ENCODE measurements at places on chromosomes 16 and 17. TPM values are rescaled to one million over a fixed set of nuclear protein-coding genes. Genes with fewer than 3 reads are reported as not detected.

DNA sequence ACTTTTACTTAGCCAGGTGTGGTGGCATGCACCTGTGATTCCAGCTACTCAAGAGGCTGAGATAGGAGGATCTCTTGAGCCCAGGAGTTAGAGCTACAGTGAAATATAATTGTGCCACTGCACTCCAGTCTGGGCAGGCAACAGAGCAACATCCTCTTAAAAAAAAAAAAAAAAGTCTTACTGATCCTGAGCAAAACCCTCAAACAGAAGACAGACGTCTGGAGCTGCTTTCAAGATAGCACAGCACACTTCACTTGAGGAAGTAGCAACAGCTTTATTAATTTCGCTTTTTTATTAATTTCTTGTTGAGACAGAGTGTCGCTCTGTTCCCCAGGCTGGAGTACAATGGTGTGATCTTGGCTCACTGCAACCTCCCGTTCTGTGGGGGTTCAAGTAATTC, 10.2 kb upstream of the GGA2 start:
- no peak for DNase-seq

DNA sequence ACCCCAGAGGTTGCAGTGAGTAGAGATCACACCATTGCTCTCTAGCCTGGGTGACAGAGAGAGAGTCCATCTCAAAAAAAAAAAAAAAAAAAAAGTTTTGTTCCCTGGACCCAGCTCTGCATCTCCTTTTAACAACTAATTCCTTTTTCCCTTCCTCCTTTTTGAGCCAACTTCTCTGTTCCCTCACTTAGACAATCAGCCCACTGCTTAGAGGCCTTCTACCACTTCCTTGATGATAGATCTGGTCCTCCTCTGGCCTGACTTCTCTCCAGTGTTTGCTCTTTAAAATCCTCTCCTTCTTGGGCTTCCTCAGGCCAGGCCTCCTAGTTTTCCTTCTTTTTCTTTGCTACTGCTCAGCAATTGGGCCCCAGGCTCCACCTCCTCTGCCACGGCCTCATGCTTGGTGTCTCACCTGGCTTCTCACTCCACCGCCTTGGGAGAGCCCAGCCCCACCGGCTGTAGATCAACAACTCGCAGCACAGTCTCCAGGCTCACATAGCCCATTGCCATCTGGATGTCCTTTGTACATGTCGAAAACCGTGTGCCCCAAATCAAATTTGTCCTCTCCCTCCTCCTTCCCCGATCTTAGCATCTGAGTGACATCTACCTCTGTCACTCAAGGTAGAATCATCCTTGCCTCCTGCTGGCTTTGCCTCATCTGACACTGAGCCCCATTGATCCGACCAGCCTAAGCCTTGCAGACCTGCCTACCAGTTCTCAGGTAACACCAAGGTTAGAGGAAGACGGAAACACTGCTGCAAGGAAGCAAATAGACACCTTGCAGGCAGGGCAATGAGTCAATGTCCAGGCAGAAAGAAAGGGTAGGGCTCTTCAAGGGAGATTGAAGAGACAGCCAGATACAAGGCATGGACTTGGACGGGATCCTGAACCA, 17.4 kb downstream of the ARHGAP27 start:
- peak; percentile 29 for DNase-seq

- DNase-seq = no peak
Observed at GRCh38 chr16:84150926-84151325, 5.8 kb downstream of the DNAAF1 start.

GRCh38 chr17:9726291-9726690, 65.1 kb downstream of the DHRS7C start:
- no peak for DNase-seq

- DNase-seq = no peak
Observed at GRCh38 chr17:74785096-74785980, 9.2 kb upstream of the NAT9 start.

DNA sequence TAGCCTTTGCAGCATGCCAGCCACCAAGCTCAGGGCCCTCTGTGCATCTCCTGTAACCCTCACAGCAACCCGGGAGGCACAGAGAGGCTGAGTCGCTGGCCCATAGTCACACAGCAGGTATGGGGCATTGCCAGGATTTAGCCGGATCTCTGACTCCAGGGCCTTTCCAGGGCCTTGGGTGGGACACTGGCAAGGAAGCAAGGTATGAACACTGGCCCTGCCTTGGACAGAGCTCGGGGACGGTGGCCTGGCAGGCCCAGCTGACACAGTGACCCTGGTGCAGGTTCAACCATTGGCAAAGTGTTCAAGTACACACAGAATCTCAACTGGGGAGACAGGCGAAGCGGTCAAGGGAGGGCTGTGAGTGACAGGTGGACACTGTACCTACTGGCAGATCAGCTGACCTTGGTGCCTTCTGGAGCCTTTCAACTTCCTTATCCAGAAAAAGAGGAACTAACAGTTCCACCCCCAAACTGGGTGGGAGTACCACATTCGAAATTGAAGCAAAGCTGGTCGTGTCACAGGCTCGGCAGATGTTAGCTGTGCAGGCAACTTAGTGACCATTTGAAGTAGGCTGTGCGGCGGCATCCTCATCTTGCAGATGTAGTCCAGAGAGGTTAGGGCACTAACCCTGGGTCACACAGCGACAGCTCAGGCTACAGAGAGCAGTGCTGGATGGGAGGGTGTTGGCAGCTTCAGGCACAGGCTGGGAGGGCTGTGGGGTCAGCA, 287.4 kb downstream of the SEC14L1 start:
- no peak for DNase-seq

GRCh38 chr17:27502526-27503324, 46.5 kb downstream of the KSR1 start:
- DNase-seq = no peak

GRCh38 chr17:81404558-81405165, 9.4 kb downstream of the BAHCC1 start:
- no peak for DNase-seq

The ABAT gene
- total RNA-seq = 1.8 TPM

The GPR179 gene
- 0.07 TPM for total RNA-seq

The SHISA6 gene
- 0.63 TPM for total RNA-seq

Measured in H7 (cell line).